Stimulated activated CD8-positive, alpha-beta memory T cell treated with anti-CD3 and anti-CD28 coated beads, Interleukin-4, amount 100 ng/mL, for 48 hours (primary cell): ENCODE measurements at places on chromosomes 3 and 15.

DNA sequence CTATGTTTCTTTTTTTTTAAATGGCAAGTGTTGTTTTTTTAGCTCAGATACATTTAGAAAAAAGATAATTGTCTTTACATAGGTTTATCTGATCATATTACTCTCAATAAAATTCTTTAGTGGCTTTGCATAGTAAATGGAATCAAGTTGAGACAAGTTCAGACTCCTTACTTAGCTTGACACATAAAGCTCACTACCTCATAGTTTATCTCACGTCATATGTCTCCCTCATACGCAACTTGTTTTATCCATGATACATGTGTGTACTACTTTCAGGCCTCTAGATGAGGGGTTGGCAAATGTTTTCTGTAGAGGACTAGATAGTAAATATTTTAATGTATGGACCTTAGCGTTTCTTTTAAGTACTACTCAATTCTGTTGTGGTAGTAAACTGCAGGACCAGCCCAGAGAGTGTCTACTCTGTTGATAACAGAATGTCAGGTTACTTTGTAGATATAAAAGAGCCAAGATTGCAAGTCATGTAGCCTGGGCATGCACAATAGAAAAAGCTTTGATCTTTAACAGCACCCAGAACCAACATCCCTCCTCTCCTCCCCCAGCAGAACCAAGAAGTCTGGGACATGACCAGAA is 28.2 kb upstream of the MGA start:
- DNase-seq: no peak

GRCh38 chr15:81064253-81064652 is 63.5 kb downstream of the TLNRD1 start:
- no peak for DNase-seq

GRCh38 chr3:6644070-6644929 is 216.6 kb upstream of the GRM7 start:
- DNase-seq: no peak

- no peak for DNase-seq
Measured at GRCh38 chr3:123159926-123160635, 41.7 kb upstream of the SEC22A start.

DNA sequence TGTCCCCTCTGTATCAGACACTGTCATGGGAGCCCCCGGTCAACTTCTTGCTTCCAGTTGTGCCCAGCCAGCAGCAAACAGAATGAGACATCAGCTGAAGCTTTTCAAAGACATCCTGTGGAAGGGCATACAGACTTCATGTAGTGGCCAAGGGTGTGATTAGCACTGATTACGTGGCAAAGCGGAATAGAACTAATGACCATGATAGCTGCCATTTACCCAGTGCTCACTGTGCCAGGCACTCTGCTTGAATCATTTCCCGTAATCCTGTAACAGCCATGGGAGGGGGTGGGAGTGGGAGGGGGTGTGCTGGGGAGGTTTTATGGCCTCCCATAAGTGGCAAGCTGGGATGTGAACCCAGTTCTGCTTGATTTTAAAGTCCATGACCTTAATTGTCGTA is 29.5 kb downstream of the LPP start:
- no peak for DNase-seq

GRCh38 chr15:101029971-101030661 is 111.0 kb downstream of the LRRK1 start:
- DNase-seq: peak; percentile 1

DNA sequence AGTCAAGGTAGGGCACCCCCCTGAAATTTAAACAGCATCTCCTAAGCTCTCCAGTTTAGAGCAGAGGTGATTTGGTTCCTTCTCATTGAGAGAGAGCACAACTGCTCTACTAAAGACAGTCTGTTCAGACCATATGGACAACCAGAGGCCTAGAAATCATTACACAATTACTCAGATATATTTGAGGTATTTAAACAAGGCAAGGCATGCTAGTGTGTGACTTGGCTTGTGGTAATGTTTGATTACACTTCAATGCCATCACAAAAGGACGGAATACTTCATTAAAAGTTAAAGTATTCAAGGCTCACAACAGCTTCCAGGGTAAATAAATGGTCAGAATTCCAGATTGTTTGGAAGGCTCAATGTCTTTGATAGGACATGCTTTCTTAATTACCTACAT is 110.2 kb downstream of the LRTM1 start:
- DNase-seq: no peak

GRCh38 chr15:70559265-70560239 is 203.8 kb downstream of the UACA start:
- DNase-seq: peak; percentile 65

- DNase-seq: no peak
Measured at GRCh38 chr3:43921056-43921648, 230.4 kb downstream of the ABHD5 start.

DNA sequence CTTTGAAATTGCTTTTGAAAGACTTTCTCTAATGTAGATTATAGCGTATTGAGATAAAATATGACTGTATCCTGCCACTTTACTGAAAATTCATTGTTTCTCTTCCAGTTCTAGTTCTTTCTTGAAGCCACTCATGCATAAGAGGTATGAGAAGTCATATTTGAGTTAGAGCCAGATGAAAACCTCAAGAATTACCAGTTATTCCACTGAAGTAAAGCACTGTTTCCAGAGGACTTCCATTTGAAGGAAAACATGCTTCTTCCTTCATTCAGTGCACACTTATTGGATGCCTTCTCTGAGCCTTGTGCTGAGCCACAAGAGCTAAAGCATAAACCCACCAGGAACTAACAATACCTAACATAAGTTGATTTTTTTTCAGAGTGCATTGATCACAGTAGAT is 513.4 kb downstream of the ZNF385D start:
- no peak for DNase-seq

DNA sequence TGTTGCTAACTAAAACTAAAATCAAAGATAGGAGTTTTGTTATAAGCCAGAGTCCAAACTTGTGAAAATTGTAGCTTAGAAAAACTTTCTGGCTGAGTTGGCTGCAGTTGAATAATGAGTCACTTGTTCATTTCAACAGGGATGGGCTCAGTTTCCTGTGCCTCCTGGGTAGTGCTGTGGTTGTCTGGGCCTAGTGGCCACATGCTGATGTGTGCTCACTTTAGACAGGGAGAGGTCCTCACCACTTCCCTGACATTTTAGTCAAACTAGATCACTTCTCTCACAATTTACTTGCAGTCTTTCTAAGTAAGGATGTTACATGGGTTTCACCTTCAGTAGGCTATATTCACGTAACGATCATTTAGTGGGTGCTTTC is 6.3 kb upstream of the UBE2Q2 start:
- DNase-seq: peak; percentile 61

- DNase-seq: no peak
Measured at GRCh38 chr15:41505776-41506175, 7.9 kb downstream of the LTK start.

- no peak for DNase-seq
Measured at GRCh38 chr3:5317557-5317956, 130.1 kb downstream of the EDEM1 start.

DNA sequence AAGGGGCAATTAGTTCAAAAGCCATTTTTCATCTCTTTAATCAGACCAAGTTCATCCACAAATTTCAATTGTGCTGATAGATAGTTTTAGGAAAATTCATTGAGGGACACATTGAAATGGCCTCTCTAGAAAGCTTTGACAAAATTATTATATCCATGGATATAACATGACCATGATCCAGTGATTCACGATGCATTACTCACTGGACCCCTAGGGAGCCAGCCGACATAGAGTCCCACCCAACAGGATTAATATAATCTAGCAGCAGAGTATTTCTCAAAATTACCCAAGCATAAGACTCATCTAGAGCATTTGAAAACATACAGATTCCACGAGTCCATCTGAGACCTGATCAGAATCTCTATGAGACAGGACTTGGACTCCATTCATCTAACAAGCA is 100.3 kb downstream of the FRMD5 start:
- no peak for DNase-seq

DNA sequence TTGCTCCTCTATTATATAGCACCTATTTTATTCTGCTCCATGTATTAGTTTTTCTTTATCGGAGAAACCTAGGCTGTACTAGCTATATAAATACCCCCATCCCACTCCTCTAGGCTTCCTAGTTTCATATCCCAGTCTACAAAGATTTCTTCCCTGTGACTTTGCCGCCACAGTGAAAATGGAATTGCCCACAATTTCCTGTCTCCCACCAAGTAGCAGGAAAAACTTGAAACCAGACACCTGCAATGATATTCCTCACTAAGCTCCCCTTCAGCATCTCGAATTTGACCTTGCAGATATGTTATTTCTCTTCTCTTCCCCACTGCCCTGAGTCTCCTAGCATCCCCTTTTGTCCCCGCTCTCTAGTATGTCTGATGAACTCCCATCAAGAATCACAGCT is 685.8 kb upstream of the CCDC54 start:
- DNase-seq: no peak

- no peak for DNase-seq
Measured at GRCh38 chr15:36498916-36499315, 80.5 kb upstream of the CDIN1 start.

- DNase-seq: no peak
Measured at GRCh38 chr15:31081588-31082250, 19.8 kb downstream of the TRPM1 start.

- no peak for DNase-seq
Measured at GRCh38 chr3:71109241-71109976, 474.1 kb downstream of the FOXP1 start.

DNA sequence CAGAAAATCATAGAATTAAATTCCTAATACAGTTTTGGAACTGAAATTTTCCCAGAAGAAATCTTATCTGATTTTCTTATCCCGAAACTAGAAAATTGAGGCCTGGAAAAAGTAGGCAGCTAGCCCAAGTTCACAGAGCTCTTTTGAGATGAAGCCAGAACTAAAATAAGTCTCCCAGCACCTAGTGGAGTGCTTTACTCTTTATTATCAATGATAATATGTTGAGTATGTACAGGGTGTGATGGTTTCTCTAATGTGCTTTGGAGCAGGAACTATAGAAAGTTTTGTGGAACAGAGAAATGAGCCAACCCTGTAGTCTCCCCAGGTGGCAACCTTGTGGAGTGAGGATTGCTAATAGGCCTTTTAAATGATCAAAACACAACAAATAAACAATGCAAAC is 30.3 kb upstream of the BCL6 start:
- DNase-seq: no peak

DNA sequence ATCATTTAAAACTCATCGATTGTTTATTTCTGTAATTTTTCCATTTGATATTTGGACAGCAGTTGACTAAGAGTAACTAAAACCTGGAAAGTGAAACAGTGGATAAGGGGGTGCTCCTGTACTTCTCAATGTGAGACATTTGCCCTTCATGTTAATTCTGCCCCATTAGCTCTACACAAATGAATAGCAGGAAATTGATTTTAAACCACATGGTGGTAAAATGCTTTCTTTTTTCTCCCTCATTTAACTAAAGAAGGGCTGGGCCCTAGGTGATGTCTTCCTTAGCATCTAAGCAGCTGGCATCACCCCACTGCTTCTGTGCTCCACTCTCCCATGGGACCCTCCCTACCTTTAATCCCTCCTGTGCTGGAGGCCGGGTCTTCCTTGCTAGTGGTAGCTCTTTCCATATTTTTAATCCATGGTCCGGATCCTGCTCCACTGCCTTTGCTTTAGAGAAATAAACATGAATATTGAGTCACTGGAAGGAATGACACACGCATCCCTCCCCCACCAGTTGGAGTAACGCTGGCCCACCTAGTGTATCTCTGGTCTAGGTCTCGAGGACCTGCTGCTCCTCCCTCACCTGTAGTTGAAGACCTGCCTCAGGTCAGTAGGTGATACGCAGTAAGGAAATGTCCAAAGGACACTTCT is 30.2 kb upstream of the LAMP3 start:
- no peak for DNase-seq

GRCh38 chr3:169400874-169401273 is 262.6 kb downstream of the MECOM start:
- no peak for DNase-seq

GRCh38 chr3:169663951-169664820 is 674 bp upstream of the MECOM start:
- no peak for DNase-seq

DNA sequence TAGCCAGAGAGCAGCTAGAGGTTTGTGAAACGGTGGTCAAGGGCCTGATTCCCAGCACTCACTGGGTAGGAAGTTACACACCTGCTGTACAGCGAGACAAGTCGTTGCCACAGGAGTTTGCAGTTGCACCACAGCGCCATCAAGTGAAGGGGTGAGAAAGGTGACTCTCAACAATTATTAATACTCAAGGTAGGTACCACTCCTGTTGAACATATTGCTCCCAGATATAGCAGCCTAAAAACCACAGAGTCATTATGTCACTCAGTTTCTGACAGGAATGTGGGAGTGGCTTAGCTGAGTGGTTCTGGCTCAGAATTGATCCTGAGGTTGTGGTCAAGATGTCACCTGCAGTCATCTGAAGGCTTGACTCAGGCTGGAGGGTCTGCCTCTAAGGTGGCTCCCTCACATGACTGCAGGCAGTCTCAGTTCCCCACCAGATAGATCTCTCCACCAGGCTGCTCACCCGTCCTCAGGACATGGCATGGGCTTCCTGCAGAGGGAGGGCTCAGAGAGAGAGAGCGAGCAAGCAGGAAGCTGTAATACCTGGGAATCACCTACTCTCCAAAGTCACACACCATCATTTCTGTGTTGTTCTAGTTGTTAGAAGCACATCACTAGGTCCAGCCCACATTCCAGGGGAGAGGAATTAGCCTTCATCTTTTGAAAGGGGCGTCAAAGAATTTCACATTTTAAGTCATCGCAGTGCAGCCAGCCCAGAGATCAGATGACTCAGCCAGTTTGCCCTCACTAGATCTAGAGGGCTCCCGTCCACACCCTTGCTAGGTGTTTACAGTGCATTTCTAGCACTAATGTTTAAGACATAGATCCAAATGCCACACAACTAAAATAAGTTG is 17.0 kb upstream of the ANO10 start:
- peak; percentile 55 for DNase-seq

GRCh38 chr3:149466192-149466591 is 8.3 kb upstream of the TM4SF4 start:
- no peak for DNase-seq

DNA sequence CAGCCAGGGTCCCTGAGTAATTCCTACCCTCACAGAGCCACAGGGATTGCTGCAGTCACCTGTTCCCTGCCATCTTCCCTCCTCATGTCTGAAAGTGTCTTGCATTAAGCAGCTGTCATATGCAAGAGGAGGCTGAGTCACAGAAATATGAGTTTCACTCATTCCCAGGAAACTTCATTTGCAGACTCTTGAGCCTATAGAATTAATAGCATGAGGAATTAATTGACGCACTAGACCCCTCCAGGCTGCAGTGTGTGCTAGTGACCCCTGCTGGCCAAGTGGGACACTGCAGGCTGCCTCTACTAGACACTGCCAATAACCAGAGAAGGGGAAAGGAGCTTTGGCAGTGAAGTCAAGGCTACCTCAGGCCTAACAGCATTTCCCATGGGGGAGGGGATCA is 50.6 kb upstream of the SLC6A1 start:
- peak; percentile 67 for DNase-seq

DNA sequence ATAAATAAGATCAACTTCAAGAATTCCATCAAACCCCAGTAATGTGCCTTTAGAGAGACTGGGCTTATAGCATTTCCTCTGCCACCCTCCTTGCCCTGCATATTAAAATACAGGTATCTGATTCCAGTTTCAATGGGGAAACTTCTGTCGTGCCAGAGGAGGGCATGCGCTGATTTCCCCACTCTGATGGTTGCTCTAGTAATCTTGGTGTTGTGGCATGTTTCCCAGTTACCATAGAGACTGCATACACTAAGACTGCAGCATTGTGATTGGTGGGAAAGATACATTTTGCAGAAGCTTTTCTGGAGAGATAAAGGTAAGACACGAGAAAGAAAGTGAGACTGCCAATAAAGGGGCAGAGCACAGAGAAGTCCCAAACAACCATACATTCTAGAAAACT is 225.6 kb downstream of the TIGIT start:
- no peak for DNase-seq
